HEK293T (cell line): ENCODE measurements at places on chromosomes 7 and 10.

DNA sequence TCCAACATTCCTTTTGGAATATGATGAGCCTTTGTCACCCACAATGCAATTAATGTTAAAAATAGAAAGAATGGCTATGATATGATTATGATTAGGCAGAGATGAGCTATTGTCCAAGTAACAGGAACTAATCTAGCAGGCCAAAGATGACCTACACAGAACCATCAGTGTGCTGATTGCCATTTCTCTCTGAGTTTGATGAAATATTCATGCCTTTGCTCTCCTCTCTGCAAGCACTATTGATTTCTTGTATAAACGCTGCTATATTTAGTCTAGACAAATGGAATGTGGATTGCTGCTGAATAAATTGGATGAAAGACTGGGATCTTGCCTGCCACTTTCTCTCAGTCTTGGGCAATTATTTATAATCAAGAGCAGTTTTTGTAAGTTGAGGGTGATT, 85.4 kb downstream of the HDAC9 start:
- DNase-seq, result no peak

DNA sequence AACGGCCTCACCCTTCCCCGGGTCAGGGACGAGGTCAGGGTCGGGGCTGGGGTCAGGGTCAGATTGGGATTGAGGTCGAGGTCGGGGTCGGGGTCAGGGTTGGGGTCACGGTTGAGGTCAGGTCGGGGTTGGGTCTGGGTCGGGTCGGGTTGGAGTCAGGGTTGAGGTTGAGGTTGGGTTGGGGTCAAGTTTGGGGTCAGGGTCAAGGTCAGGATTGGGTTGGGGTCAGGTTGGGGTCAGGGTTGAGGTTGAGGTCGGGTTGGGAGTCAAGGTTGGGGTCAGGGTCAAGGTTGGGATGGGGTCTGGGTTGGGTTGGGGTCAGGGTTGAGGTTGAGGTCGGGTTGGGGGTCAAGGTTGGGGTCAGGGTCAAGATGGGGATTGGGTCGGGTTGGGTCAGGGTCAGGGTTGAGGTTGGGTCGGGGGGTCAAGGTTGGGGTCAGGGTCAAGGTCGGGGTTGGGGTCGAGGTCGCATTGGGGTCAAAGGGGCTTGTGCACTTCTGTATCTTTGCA, 131.4 kb downstream of the VIPR2 start:
- no peak for DNase-seq

- DNase-seq, result no peak
Observed at GRCh38 chr10:16867556-16867955, 50.3 kb upstream of the RSU1 start.

DNA sequence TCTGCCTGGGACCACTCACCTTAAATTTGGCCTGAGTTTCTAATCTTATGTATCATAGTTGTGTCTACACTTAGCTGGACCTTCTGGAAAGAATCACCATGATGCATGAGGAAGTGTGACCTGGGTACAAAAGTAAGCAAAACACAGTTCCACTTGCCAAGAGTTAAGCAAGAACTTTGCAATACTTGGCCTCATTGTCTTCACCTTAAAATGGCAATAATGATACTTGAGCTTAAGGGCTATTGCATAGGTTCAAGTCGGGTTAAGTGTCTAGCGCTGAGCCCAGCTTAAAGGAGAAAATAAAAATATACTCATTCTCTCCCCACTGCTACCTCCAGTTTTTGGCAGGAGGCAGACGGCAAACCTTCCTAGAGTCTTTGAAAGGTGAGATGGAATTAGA, 133.9 kb upstream of the BMPER start:
- no peak for DNase-seq

DNA sequence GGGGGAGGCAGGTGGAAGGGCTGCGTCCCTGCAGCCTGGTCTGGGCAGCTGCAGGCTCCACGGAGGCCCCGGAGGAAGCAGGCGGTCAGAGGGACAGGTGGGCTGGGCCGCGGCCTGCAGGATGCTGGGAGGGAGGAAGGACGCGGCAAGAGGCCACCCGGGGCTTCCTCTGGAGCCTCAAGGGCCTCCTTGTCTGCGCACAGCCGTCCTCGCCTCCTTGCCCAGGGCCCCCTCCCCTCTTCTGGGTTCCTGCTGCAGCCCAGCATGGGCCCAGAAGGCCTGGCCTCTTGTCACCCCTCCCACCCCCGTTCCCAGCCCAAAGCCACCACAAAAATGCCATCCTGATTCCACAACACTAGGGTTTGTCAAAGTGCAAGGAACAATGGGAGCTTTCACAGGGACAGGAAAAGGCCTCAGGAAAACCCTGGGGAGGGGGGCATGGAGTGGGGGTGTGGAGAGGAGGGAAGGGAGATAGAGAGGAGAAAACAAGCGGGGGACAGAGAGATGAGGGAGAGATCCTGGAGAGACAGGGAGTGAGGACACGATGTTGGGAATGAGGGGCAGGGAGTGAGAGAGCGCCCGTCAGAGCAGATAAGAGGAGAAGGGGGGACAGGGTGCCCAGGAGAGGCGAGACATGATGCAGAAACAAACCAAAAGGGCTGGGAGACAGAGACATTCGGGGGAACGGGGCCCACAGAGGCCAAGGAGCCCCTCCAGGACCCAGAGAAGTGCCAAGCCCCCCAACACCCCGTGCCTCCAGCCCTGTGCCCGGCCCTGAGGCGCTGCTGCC, 41.8 kb downstream of the ZCCHC24 start:
- DNase-seq, result no peak

DNA sequence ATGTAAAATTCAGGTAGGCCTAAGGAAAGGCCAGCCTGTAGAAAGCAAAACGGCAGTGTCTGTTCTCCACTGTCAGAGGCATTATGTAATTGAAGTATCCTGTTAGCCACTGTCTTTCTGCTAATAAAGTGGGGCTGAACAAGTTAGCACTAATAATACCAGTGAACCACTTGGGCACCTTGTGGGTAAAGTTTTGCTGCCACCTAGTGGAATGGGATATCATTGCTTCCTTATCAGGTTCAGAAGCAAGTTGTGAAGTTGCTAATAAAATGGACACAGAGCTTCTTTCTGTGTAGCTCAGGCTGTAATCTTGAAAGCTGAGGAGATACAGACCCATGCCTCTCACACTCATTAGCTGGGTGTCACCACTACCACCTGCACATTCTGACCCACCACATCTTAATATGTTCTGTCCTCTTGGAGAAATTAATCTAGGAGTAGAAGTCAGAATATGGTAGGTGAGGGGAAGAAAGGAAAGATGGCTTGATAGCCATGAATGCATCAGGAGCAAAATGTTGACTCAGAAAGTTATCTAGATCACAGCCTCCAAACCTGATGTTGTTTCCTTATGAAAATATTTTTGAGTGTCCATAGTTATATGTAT, 175.1 kb downstream of the SEPTIN7 start:
- peak; percentile 34 for DNase-seq

- peak; percentile 66 for DNase-seq
Observed at GRCh38 chr7:35624299-35625186, 70.4 kb downstream of the HERPUD2 start.

- DNase-seq, result no peak
Observed at GRCh38 chr10:96352582-96352981, 6.2 kb downstream of the OPALIN start.

DNA sequence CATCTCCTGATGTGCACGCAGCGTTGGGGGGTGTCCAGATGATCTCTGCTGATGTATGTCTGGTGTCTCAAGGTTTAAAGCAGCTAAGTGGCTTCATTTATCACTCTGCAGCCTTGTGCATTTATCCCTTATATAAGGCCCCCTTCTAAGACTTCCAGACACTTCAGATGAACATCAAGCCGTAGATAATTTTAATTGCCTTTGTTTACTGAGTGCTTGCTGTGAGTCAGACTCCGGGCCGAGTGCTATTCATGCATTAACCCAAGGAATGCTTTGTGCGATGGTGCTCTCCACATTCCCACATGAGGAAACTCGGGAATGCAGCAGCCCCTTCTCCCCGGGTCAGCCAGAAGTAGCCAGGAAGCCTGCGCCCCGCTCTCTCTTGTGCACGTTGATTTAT, 328.6 kb upstream of the COBL start:
- no peak for DNase-seq

DNA sequence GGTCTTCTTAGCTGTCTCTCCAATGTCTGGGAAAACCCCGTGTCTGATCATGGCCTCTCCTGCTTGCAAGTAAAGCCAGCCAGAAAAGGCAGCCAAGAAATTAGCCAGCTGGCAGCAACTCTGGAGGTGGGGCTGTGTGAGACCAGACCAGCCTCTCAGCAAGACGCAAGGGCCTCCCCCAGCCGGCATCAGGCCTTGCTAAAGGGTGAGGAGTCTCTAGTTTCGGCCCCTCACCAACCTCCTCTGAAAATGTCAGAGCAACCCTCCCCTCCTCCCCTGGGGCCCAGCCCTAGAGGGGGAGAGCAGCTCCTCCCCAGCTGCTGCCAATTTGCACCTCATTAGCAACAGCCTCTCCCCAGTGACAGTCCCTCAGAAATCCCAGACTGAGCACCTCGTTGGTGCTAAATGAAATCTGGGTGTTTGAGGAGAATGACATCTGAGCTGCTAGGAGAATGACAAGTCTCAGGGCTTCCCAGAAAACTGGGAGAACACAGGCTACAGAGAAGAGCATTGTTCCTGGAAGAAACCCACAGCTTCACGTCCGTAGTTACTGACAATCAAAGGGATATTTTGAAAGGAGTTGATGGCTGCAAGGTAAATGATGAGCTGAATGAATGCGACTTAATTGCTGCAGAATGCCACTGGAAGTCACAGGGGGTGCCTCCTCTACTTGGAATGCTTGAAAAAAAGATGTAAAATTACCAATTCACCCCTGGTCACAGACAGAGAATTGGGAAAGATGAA, 25.9 kb downstream of the DGKI start:
- DNase-seq, result no peak

DNA sequence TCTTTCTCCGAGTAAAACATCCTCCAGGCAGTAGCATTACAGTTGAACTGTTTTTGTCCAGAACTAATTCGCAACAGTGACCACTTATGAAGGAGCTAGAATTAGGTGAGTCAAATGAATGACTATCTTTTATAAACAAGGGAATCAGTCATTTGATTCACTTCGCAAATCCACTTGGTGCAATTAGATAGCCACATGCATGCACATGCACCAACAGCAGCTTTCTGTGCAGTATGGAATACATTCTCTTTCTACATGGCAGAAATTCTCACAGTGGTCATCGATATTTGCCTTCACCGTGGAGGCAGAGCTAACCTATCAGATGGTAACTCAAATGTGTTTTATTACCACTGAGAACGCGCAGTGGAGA, 118.8 kb downstream of the CDK6 start:
- no peak for DNase-seq

GRCh38 chr10:45627412-45628048, 45.0 kb downstream of the ZFAND4 start:
- no peak for DNase-seq

GRCh38 chr7:74286131-74286530, 3.1 kb upstream of the CLIP2 start:
- no peak for DNase-seq

DNA sequence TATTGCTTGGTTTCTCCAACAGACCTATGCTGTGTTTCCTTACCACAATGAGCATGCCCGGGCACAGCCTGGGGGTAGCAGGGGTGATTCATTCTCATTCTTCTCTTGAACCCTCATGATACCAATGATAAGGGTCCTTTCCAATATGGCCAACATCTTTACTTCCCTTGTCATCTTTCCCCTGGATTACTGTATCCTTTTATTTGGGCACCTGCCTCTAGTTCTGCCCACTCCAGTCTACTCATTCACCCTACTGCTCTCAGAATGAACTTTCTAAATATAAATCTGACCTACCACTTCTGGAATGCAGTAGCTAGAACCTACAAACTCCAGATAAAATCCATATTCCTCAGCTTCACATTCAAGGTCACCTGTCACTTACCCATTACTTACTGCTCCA, 26.4 kb upstream of the ITPRID1 start:
- DNase-seq, result no peak

DNA sequence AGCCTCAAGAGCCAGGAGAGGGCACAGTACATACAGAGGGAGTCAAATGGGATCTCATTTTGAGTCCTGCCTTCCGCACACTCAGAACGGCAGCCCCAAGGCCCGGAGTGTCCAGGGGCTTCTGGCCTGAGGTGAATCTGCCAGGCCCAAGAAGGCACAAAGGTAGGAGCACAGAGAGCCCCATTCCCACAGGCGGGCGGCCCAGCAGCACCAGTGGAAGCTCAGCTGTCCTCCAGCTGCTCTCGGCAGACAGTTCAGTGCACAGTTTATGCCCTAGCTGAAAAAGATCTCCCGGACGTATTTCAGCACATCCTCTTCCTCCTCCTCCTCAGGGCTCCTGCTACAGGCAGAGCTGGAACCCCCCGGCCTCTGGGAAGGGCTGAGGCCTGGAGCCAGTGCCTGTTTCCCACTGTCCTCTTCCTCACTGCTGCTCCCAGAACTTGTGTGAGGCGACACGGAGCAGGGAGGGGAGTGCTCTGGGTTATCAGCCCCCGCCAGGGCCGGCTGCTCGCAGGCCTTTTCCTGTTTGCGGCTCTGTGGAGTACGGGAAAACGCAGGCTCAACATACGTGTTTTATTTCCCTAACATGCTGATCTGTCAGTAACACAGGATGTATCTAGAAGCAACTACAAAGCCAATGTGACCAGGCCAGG, 4.0 kb downstream of the CYREN start:
- no peak for DNase-seq

DNA sequence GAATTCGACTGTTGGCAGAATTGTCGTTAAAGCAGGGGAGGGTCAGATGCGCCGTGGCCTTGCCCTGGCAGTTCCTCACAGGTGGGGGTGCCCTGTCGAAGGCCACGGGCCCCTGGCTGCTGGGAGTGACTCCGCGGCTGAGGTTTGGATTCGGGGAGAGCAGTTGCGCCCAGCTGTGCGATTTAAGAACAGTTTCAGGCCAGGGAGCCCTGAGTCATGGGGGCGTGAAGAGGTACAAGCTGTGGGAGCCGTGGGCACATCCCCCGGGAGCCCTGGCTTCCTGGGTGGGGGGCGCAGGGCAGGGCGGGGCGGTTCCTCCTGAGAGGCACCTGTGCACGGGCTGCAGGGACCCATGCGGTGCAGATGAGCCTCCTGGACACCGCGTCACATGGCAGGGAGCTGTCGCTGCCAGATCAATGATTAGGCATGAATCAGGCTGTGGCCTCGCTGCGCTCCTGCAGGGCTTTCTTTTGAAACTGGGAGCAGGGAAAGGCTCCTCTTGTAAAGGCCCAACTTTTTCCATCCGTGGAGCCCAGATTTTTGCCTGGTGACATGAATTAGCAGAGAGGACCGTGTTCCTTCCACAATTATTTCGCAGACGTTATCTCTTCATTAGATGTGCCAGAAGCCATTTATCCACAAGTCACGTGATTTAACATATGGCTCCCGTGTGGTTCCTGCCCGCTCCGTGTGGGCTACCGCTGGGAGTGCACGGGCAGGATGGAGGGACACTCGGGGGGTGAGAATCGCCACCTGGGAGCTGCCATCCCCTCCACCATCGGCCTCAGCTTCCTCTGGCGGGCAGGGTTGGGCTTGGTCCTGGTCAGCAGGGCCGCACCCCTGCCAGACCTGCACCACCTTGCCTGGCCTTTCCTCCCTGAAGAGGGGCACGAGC, 918 bp downstream of the PWWP2B start:
- no peak for DNase-seq
